Natural killer cell treated with Interleukin-12 subunit alpha and Interleukin-12 subunit beta and Interleukin-15 and Interleukin-18, amount 100 ng/mL, for 72 hours (primary cell): ENCODE measurements at places on chromosomes 12 and 14. TPM values are rescaled to one million over a fixed set of nuclear protein-coding genes. Genes with fewer than 3 reads are reported as not detected.

DNA sequence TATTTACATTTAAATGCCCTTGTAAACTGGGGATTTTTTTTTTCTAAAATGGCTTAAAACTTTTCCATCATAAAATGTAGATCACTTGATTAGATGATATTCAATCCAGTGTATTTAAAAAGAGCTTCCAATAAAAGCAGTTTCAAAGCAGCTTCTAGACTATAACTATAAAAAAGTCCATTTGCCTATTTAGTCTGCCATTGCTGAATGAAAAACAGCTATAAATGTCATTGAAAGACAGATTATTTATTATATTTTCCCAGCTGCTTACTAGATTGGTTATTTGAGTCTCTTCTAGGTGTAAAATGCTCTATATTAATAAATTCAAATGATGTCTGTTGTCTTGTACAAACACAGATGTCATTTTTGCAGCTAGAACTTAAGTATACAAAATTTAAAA is 414.8 kb downstream of the RMST start:
- no peak overlapping the region for H3K4me3 ChIP-seq
- no peak overlapping the region for H3K27ac ChIP-seq
- no peak for DNase-seq
- H3K4me1 ChIP-seq, result no peaks in the 10 kb centered on the region

DNA sequence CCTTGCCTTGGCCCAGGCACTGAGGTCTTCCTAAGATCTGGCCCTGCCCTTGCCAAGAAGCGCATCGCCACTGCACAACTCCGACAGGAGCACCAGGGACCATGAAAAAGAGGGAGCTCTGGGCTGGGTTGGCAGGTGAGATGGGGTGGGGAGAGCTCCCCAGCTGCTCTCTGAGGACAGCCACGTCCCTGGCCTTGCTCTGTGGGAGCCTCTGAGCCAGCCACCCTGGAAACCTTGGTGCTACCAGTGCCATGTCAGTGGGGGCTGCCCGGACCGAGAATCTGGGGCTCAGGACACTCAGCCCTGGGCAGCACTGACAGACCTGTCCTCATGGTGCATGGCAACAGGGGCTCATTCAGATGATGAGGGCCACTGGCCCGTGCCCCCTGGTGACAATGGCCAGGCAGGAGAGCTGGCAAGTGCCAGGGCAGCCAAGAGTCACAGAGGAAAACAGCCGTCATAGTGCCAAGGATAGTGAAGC is 134.8 kb downstream of the ZFP36L1 start:
- H3K27ac ChIP-seq, result no peak overlapping the region
- no peaks in the 10 kb centered on the region for H3K27me3 ChIP-seq
- DNase-seq, result no peak
- H3K4me1 ChIP-seq, result peaks cover 19% of the 10 kb centered on the region

- no peak overlapping the region for H3K4me3 ChIP-seq
- no peaks in the 10 kb centered on the region for H3K36me3 ChIP-seq
- H3K4me1 ChIP-seq, result no peaks in the 10 kb centered on the region
- peaks cover 7% of the 10 kb centered on the region for H3K27me3 ChIP-seq
- H3K27ac ChIP-seq, result peak overlapping the region; percentile 22
These were observed 11.3 kb downstream of the FOS start for GRCh38 chr14:75289840-75290388.

POLE2 gene
- 30.5 TPM for total RNA-seq

EGLN3 gene
- total RNA-seq, result 0.31 TPM

TPPP2 gene
- not detected for total RNA-seq

TMEM179 gene
- 0.48 TPM for total RNA-seq

SVOP gene
- total RNA-seq, result not detected

SPIC gene
- total RNA-seq, result not detected
